ENCODE measurements at places on chromosomes 2 and 18. TPM values are rescaled to one million over a fixed set of nuclear protein-coding genes. Genes with fewer than 3 reads are reported as not detected.

The RPRM gene
- 0.13 TPM for polyA plus RNA-seq

DNA sequence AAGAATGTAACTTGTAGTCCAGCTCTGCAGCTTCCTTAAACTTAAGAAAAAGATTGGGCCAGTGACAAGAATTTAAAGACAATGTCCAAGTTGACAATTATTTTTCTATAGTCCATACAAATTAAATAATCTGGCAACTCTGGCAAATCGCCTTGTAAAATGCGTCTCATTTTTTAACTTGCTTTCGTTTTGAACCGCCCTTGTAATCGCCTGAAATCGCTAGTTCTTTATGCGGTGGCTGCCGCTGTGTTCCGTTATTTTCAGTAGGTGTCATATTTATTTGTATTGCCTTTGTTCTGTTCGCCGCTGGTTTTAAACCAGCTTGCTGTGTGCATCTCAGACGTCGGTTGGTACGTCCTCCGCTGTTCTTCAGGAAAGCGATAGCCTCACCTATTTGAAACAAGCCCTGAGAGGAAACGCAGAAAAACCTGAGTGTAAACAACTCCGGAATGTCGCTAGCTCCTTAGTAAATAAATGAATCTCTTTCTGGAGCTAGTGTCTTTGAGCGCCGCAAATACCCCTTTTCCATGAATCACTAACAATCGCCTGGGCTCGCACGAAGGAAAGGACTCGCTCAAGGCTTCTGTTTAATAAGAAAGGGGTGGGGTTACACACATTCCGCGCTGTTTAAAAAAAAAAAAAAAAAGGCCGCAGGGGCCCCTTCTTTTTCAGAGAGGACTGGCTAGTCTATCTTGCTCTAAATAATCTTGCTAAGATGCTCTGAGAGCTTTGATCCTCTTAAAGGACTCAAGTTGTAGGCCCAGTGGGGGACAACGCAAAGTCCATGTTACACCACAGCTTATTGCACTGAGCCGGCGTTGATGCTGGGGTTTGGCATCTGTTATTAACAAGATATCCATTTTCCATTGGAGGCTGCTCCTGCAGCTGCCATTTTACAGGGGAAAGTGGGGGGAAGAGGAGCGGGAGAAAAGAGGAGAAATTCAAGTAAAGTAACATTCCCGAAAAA is 3.0 kb downstream of the HOXD8 start:
- H3K27me3 ChIP-seq = peaks cover 41% of the 10 kb centered on the region
- no peaks in the 10 kb centered on the region for H3K36me3 ChIP-seq
- peak overlapping the region; percentile 22 for H3K4me3 ChIP-seq
- H3K27ac ChIP-seq = peak overlapping the region; percentile 30
- no peak for DNase-seq

The ALPG gene
- 0.01 TPM for polyA plus RNA-seq

DNA sequence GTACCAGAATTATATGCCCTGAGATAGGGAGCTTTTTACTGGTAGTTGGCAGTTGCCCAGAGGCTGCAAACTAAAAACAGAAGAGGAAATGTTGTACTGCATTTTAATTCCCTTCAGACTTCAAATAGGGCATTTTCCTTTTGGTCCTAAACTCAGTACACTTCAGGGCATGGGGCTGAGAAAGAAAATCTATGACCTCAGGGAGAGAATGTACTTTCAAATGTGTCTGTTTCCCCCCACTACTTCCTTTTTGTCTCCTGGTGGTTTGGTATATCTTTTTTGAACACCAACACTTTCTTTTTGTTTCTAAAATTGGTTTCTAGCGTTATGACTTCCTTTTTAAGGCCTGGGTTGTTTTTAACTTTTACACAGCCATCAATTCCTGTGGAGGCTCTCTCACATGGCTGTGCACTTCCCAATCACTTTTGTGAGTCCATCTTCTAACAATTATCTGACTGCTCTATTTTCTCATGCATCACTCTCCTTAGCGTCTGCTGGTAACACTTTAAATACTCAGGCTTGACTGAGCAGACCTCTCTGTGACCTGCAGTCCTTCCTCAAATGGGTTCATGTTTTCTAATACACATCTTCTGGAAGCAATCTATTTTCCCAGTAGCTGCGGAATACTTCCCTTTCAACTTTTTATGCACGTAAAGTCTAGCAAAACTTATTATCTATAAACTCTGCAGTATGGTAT is 596.0 kb downstream of the LRP1B start:
- H3K4me3 ChIP-seq = no peak overlapping the region
- H3K4me1 ChIP-seq = no peaks in the 10 kb centered on the region
- H3K27me3 ChIP-seq = no peaks in the 10 kb centered on the region
- DNase-seq = no peak

DNA sequence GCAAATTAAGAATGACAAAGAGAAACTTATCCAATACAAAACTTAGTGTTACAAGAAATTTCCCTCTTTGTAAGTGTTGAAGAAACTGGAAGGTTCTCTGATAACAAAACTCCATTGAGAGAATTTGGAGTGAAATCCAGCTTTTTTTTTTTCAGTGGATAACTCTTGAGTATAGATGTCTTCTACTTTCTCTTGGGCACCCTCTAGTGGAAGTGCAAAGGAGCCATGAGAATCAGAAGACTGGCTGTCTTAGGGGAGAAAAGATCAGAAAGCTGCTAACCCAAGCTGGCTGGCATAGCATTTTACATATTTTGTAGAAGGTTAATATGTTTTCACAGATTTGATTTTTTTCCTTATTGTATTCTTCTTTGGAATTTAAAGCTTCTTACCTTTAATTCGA is 138.8 kb upstream of the SATB2 start:
- peak; percentile 16 for DNase-seq
- no peak overlapping the region for H3K27ac ChIP-seq
- H3K4me3 ChIP-seq = no peak overlapping the region
- no peaks in the 10 kb centered on the region for H3K36me3 ChIP-seq

DNA sequence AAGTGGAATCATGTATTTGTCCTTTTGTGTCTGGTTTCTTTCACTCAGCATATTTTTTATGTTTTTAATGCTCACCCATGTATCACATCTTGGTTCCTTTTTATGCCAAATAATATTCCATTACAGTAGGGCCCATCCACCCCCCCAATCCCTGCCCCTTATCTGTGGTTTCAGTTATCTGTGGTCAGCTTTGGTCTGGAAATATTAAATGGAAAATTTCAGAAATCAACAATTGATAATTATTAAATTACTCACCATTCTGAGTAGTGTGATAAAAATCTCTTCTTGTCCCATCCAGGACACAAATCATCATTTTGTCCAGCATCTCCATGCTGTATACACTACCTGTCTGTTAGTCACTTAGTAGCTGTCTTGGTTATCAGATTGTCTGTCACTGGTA is 66.7 kb downstream of the BIRC6 start:
- no peak overlapping the region for H3K4me3 ChIP-seq
- H3K36me3 ChIP-seq = no peaks in the 10 kb centered on the region
- no peaks in the 10 kb centered on the region for H3K27me3 ChIP-seq
- peaks cover 3% of the 10 kb centered on the region for H3K4me1 ChIP-seq
- DNase-seq = no peak

DNA sequence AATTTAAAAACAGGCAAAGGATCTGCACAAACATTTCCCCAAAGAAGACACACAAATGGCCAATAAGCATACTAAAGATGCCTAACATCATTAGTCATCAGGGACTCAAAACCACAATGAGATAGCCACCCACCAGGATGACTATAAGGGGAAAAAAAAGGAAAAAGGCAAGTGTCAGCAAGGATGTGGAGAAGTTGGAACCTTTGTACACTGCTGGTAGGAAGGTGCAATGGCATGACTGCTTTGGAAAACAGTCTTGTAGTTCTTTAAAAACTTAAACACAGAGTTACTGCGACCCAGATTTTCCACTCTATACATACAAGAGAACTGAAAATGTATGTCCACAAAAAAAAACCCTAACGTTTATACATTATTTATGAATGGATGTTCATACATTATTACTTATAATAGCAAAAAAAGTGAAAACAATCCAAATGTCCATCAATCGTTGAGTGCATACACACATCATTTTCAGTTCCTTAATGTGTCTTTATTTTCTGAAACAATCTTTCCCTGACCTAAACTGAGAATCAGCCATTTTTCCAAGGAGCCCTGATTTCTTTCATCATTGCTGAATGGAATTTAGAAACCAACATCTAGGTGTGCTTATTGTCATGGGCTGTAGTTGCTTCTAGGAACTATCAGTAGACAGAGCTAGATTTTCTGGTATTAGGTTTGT is 64.7 kb upstream of the TLK1 start:
- H3K27ac ChIP-seq = no peak overlapping the region
- no peak for DNase-seq
- no peaks in the 10 kb centered on the region for H3K4me1 ChIP-seq
- no peaks in the 10 kb centered on the region for H3K27me3 ChIP-seq
- H3K4me3 ChIP-seq = no peak overlapping the region
- H3K36me3 ChIP-seq = no peaks in the 10 kb centered on the region

DNA sequence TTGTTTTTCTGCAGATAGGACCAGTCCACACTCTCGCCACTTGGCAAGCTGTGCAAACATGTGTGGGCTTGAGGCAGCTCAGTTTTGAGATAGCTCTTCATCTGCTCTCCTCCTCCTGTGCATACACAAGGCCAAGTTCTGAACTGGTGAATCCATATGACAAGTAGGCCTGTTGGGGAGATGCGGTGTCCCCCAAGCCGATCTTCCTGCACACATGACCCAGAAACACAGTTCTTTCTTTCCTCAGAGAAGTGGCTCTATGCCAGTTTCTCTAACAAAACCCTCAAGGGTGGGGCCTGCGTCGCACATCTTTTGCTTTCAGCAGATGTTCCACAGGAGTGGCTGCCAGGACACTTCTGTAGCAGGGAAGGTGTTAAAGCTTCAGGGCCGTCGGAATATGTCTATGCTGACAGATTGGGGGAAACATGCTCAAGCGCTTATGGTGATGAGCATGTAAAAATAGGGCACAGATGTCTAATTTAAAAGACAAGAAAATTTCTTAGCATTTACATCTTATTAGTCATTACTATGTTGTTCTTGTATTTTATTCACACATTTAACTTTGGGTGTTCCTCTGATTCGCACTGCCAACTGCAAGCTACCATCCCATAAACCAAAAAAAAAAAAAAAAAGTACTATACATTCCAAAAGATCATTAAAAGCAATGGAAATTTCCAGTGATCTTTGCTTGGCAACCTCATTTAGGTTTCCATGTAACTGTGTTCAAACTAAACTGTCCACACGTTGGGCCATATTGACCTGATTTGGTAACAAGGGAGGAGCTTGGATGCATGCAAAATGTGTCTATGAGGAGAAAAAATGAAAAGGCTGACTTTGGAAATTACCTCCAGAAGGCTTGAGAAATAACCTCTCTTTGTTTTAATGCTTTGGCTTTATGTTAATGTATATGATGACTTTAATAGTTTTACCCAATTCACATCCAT is 1055.5 kb upstream of the KLHL29 start:
- H3K4me3 ChIP-seq = no peak overlapping the region
- H3K27me3 ChIP-seq = no peaks in the 10 kb centered on the region
- H3K27ac ChIP-seq = no peak overlapping the region

DNA sequence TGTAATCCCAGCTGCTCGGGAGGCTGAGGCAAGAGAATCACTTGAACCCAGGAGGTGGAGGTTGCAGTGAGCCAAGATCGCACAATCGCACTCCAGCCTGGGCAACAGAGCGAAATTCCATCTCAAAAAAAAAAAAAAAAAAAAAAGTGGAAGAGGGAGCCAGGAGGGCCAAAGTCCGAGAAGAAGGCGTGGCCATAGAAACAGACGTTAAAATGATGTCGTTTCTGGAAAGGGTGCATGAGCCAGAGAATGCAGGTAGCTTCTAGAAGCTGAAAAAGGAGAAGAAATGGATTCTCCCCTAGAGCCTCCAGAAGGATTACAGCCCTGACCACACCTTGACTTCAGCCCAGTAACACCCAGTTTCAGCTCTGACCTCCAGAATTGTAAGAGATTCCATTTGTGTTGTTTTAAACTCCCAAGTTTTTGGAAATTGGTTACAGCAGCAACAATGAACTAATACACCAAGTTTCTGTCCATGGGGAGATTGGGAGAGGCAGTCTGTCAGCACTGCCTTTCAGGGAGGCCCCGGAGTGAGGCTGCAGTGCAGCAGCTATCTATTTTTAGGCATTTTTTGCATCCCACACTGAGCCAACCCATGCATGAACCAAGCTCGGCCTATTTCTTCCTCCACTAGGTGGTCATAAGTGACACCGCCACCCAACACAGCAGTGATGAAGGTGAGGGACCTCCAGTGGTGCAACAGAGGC is 14.2 kb upstream of the TRAF3IP1 start:
- no peaks in the 10 kb centered on the region for H3K27me3 ChIP-seq
- no peaks in the 10 kb centered on the region for H3K4me1 ChIP-seq
- H3K4me3 ChIP-seq = no peak overlapping the region
- H3K27ac ChIP-seq = peak overlapping the region; percentile 42
- no peaks in the 10 kb centered on the region for H3K36me3 ChIP-seq

GRCh38 chr2:39409697-39410389 is 27.2 kb downstream of the MAP4K3 start:
- H3K4me1 ChIP-seq = peaks cover 2% of the 10 kb centered on the region
- no peaks in the 10 kb centered on the region for H3K36me3 ChIP-seq
- H3K4me3 ChIP-seq = no peak overlapping the region
- no peak for DNase-seq
- no peaks in the 10 kb centered on the region for H3K27me3 ChIP-seq

The LYG1 gene
- polyA plus RNA-seq = 1.9 TPM

The ABCB11 gene
- polyA plus RNA-seq = 0.03 TPM

- no peaks in the 10 kb centered on the region for H3K4me1 ChIP-seq
- no peaks in the 10 kb centered on the region for H3K36me3 ChIP-seq
- H3K27me3 ChIP-seq = no peaks in the 10 kb centered on the region
- no peak overlapping the region for H3K4me3 ChIP-seq
- no peak overlapping the region for H3K27ac ChIP-seq
Observed at GRCh38 chr2:125386074-125386473, 1269.9 kb upstream of the GYPC start.

The LIMS3 gene
- 2.6 TPM for polyA plus RNA-seq

- DNase-seq = no peak
- no peaks in the 10 kb centered on the region for H3K4me1 ChIP-seq
- no peaks in the 10 kb centered on the region for H3K36me3 ChIP-seq
- H3K4me3 ChIP-seq = no peak overlapping the region
Observed at GRCh38 chr18:22439447-22439846, 21.7 kb upstream of the CTAGE1 start.

The KCNK3 gene
- 0.28 TPM for polyA plus RNA-seq
